ENCODE measurements at places on chromosomes 12 and 14. TPM values are rescaled to one million over a fixed set of nuclear protein-coding genes. Genes with fewer than 3 reads are reported as not detected.

GRCh38 chr12:101045486-101046464 lies 164.3 kb downstream of the SLC5A8 start:
- DNase-seq, result no peak

Gene KANSL2
- polyA plus RNA-seq, result 49.8 TPM

- no peak for DNase-seq
Observed at GRCh38 chr12:96083020-96083719, 47.8 kb upstream of the LTA4H start.

Gene CSRP2
- polyA plus RNA-seq, result 76.0 TPM

Gene KRT74
- not detected for polyA plus RNA-seq

GRCh38 chr12:124548854-124549378 lies 18.5 kb downstream of the NCOR2 start:
- no peak for DNase-seq

DNA sequence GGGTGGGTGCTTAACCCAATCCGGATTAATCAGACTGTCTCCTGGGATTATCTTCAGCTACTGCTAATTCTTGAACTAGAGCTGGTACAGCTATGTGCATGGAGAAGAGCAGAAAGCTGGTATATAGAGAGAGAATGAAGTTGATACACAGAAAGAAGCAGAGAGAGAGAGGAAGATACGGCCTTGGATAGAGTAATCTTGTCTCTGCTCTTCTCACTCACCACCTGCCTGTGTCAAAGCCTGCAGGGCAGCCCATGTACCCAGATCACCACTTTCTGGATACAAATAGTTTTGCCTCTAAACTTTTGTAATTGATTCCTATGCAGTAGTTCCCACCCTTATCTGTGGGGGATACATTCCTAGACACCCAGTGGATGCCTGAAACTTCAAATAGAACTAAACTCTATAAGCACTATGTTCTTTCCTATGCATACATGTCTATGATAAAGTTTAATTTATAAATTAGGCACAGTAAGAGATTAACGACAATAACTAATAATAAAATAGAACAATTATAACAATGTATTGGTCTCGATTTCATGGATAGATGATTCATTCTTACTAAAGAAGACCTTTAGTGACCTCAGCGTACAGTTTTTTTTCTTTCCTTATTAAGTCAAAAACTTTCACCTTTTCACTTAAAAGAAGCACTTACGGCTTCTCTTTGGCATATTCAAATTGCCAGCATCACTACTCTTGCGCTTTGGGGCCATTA lies 45.5 kb downstream of the YEATS4 start:
- no peak for DNase-seq

Gene NRDE2
- 25.3 TPM for polyA plus RNA-seq

Data from left renal cortex interstitium (tissue), 4 donors.